ENCODE measurements at places on chromosomes 5 and 9.

DNA sequence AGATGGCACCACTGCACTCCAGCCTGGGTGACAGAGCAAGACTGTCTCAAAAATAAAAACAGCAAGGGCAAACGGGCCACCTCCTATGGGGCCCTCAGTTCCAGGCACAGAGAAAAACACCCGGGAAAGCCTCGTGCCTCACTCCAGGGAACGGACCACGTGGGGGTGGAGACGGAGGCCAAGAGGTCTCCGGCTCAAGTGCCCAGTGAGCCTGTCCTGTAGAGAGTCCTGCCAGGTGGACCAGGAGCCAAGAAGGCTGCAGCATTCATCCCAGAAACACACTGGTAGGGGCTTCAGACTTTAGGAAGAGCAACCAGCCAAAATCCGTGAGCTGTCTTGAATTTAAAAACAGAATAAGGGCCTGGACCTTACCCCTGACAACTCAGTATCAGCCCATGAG is 63.8 kb downstream of the C5orf15 start:
- no peak for DNase-seq

DNA sequence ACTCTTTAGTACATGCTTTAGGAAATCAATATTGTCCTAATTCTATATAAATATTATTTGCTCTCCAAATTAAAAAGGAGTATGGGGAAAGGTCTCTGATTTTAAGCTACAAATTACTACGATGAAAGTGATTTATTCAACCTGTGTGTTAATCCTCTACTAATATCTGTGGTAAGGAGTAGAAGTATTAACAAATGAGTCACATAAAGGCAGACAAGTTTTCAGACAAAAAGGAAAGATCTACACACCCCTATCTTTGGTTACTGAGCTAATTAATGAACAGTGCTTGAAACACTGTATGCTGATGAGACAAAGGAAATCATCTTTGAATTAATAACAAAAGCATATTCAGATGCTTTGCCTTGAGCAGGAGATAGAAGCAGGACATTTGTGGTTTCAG is 15.9 kb downstream of the LOX start:
- DNase-seq = no peak

DNA sequence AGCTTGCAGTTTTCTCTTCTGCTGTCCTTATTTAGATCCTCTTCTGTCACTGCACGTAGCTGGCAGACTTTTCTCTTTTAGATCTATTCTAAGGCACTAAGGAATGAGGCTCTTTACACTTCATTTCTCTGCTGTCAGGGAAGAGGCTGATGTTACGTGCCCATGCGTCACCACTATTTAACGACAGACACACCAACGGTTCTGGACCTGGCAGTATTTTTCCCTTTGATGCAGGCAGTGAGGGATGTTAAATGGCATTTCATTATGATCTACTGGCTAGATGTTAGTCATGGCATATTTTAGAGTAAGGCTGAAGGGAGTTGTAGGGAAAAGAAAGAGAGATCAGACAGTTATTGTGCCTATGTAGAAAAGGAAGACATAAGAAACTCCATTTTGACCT is 8.2 kb upstream of the CRHBP start:
- DNase-seq = no peak

- DNase-seq = peak; percentile 1
Observed at GRCh38 chr5:85000671-85001070, 616.0 kb upstream of the EDIL3 start.

- DNase-seq = peak; percentile 93
Observed at GRCh38 chr5:42423285-42424165, at the start of gene GHR. TSS of gene GHR (plus strand) at chr5:42423439. CDS start at chr5:42565875, 142,436 bp downstream.

DNA sequence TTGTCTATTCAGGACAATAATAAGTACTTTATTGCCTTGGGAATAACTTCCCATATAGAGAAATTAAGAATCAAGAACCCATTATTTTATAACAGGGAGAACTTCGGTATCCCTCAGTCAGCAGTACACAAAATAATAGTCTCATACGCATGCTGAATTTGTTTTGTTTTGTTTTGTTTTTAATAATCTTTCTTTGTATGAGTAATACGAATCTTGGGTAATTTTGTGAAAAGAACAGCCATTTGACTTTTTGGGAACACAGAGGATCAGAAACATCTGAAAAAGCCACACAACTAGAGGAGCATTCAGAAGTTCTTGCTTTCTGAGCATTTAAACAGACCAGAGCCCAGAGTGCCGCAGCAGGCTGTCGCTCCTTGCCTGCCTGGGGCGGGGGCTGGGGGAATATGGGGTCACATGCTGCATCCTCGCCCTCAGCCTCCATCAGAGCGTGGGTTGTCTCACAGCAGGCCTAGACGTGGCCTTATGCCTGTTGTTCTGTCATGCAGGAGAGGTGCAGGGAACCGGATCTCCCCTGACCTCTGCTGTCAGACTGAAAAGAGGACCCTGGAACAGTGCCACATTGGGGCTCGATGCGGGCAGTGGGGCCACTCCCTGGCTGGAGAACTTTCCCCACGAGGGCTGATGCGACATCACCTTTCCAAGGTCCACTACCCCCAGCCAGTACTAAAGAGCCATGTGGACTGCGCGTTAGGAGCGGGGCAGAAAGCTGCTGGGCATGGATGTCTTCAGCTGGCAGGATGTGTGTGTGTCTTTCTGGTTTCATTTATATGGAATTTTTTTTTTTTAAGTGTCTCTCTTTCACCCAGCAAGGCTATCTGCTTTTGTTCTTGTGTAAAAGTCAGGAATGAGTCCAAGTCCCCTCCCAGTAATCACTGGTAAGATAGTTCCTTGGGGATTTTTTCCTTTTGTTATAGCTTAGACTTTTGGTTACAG is 133.4 kb upstream of the OTULINL start:
- DNase-seq = peak; percentile 89

- DNase-seq = no peak
Observed at GRCh38 chr9:137027369-137028262, at the start of gene ABCA2. TSS of gene ABCA2 (minus strand) at chr9:137028237. CDS start at chr9:137028140, 97 bp downstream.

GRCh38 chr9:33148367-33149014 is 18.6 kb downstream of the B4GALT1 start:
- no peak for DNase-seq

- peak; percentile 43 for DNase-seq
Observed at GRCh38 chr5:435961-436640, 6.9 kb upstream of the EXOC3 start.

DNA sequence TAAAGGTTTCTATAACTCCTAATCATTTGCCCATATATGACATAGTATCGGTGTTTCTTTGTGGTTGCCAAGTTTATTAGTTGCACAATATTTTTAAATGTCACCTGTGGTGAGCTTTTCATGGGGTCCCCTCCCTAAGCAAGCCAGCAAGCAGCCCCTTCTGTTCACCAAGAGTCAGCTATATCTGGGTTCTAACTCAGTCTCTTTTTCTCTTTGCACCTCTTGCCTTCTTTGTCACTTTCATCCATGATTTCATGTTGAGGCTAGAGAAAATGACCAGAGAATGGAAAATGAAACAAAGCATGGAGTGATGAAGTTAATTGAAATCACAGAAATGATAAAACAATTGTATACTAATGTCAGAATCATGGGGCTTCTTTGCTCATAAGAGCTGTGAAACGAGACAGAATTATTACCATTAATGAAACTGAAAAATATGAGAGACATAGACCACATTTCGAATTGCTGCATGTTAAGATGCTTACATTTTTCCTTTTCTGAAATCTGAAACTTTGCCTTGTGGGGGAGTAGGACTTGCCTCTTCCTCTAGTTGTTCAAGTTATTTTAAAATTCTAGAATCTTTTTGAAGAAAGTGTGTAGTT is 75.7 kb downstream of the CAMK4 start:
- DNase-seq = no peak

Data from cardiac fibroblast (primary cell).